ENCODE measurements at places on chromosomes 4 and X. TPM values are rescaled to one million over a fixed set of nuclear protein-coding genes. Genes with fewer than 3 reads are reported as not detected.

GRCh38 chr4:80075995-80076675 lies 3.1 kb upstream of the ANTXR2 start:
- H3K36me3 ChIP-seq = no peaks in the 10 kb centered on the region
- no peaks in the 10 kb centered on the region for H3K27me3 ChIP-seq
- H3K4me3 ChIP-seq = no peak overlapping the region
- H3K27ac ChIP-seq = no peak overlapping the region

DNA sequence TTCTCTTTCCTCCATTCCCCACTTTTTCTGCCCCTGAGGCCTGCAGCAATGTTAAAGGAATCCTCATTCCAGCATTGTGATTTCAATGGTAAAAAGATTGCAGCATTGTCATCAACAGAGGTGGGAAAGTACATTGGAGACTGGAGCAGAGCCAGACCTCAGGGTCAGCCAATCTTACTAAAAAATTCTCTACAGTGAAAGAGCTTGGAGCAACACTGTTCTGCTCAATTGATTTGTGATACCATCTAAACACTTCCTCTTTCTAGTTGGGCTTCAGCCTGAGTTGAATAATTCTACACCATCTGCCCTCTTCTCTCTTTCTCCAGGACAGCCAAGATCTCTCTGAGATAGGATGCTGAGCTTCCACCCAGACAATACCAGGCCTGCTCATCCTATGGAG lies 176.5 kb downstream of the AR start:
- no peak overlapping the region for H3K27ac ChIP-seq
- peaks cover 42% of the 10 kb centered on the region for H3K4me1 ChIP-seq
- H3K4me3 ChIP-seq = no peak overlapping the region
- no peaks in the 10 kb centered on the region for H3K36me3 ChIP-seq
- H3K27me3 ChIP-seq = no peaks in the 10 kb centered on the region

DNA sequence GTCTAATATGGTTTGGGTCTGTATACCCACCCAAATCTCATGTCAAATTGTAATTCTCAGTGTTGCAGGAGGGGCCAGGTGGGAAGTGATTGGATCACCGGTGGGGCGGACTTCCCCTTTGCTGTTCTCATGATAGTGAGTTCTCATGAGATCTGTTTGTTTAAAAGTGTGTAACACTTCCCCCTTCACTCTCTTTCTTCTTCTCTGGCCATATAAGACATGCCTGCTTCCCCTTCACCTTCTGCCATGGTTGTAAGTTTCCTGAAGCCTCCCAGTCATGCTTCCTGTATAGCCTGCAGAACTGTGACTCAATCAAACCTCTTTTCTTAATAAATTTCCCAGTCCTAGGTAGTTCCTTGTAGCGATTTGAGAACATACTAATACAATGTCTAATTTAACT lies 19.7 kb upstream of the SCRG1 start:
- H3K4me3 ChIP-seq = no peak overlapping the region
- no peaks in the 10 kb centered on the region for H3K36me3 ChIP-seq
- no peak for DNase-seq
- H3K4me1 ChIP-seq = peaks cover 7% of the 10 kb centered on the region
- H3K27me3 ChIP-seq = no peaks in the 10 kb centered on the region

GRCh38 chrX:110046971-110047370 lies 44.1 kb downstream of the TMEM164 start:
- H3K27ac ChIP-seq = peak overlapping the region; percentile 79
- no peaks in the 10 kb centered on the region for H3K36me3 ChIP-seq
- H3K27me3 ChIP-seq = no peaks in the 10 kb centered on the region
- peak overlapping the region; percentile 29 for H3K4me3 ChIP-seq

GRCh38 chrX:9902656-9903055 lies 64.5 kb upstream of the CLDN34 start:
- H3K27me3 ChIP-seq = no peaks in the 10 kb centered on the region
- no peak for DNase-seq
- H3K27ac ChIP-seq = no peak overlapping the region
- H3K4me3 ChIP-seq = no peak overlapping the region
- H3K36me3 ChIP-seq = no peaks in the 10 kb centered on the region
- no peaks in the 10 kb centered on the region for H3K4me1 ChIP-seq

DNA sequence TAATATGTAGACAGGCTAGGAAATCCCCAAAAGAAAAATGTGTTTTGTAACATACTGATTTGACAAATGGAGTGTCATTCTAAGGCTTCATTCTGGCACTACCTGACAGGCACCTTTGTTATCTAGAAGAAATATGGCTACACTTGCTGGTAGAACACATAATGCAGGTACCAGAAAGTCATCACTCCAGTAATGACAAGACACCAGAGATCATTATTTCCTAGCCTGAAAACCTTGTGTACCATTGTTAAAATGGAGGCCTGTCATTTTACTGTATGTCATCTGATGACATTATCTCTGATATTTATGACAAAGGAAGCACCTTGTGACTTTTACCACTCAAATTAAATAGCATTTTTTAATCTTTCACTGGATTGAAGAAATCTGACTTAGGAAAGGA lies 13.5 kb upstream of the FGF5 start:
- H3K27ac ChIP-seq = no peak overlapping the region
- H3K36me3 ChIP-seq = no peaks in the 10 kb centered on the region
- no peaks in the 10 kb centered on the region for H3K4me1 ChIP-seq
- DNase-seq = no peak

DNA sequence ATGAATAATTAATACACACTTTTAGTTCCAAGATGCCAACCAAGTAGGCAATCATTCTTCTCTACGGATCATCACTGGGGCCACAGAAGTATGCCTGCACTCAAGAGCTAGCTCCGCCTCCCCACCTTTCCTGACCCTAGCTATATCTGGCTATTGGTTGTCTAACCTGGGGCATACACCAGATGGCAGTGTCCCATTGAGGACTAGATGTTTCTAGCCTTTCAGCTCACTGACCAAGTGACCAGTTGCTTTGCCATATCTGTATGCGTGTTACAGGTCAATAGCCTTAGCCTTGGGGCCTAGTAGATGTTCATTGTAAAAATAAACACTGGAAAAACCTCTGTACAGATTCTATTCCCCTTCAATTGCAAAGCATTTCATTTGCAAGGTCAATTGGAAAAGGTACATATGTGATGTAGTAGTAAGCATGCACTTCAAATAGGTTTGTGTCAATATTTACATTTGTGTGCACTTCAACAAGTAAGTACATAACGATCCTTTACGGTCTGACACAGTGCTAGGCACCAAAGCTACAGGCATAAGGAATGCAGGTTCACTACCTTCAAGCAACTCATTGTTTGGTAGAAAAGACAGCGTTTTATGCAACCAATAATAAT lies 521.7 kb downstream of the PPARGC1A start:
- H3K27ac ChIP-seq = peak overlapping the region; percentile 75
- peaks cover 26% of the 10 kb centered on the region for H3K4me1 ChIP-seq
- no peak overlapping the region for H3K4me3 ChIP-seq
- DNase-seq = no peak
- no peaks in the 10 kb centered on the region for H3K36me3 ChIP-seq

- peaks cover 31% of the 10 kb centered on the region for H3K4me1 ChIP-seq
- no peaks in the 10 kb centered on the region for H3K36me3 ChIP-seq
- H3K27me3 ChIP-seq = no peaks in the 10 kb centered on the region
Measured at GRCh38 chrX:49276671-49277534, 7.3 kb downstream of the PPP1R3F start.

DNA sequence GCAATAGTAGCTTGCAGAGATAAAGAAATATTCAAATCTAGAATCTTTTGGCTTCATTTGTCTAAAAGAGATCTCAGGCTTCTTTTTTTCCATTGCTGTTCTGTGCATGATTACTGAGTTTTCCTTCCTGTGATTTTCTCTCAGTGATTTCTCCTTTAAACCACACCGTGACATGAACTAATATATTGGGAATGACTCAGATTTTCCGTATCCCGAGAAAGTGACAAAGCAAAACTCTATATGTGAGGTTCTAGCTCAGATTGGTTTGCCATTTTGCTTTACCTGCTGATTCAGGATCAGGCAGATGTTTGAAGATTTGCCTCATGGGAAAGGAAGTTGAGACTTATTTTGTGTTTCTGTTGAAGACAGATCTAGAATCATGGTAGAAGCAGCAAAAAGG lies 59.4 kb downstream of the MTHFD2L start:
- H3K4me1 ChIP-seq = peaks cover 3% of the 10 kb centered on the region
- DNase-seq = no peak
- H3K36me3 ChIP-seq = peaks cover 8% of the 10 kb centered on the region
- H3K27ac ChIP-seq = no peak overlapping the region
- H3K27me3 ChIP-seq = no peaks in the 10 kb centered on the region

GRCh38 chrX:17042037-17042436 lies 95.6 kb downstream of the REPS2 start:
- H3K27ac ChIP-seq = no peak overlapping the region
- DNase-seq = no peak
- H3K36me3 ChIP-seq = no peaks in the 10 kb centered on the region
- H3K27me3 ChIP-seq = no peaks in the 10 kb centered on the region
- no peaks in the 10 kb centered on the region for H3K4me1 ChIP-seq
- no peak overlapping the region for H3K4me3 ChIP-seq

DNA sequence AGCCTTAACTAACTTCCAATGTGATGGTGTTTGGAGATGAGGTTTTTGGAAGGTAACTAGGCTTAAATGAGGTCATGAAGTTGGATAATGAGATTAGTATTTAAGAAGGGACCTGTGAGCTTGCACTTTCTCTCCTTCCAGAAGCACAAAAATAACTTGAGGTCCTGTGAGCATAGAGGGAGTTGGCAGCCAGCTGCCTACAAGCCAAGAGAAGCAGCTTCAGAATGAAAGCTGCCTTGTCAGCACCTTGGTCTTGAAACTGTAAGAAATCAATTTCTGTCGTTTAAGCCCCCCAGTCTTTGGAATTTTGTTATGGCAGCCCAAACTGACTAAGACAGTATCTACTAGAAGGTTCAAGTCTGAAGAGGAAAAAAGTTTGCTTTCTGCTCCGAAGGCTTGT lies 280.2 kb upstream of the GALNTL6 start:
- no peaks in the 10 kb centered on the region for H3K36me3 ChIP-seq
- H3K4me3 ChIP-seq = no peak overlapping the region
- no peak for DNase-seq
- H3K4me1 ChIP-seq = no peaks in the 10 kb centered on the region

Gene SYP
- total RNA-seq = 1.6 TPM

Gene DOK7
- total RNA-seq = 46.7 TPM

Gene SPANXC
- total RNA-seq = not detected

Gene HSD17B13
- 0.08 TPM for total RNA-seq

Gene PABPC5
- 0.91 TPM for total RNA-seq
